ENCODE measurements at places on chromosomes 5 and 9. TPM values are rescaled to one million over a fixed set of nuclear protein-coding genes. Genes with fewer than 3 reads are reported as not detected.

DNA sequence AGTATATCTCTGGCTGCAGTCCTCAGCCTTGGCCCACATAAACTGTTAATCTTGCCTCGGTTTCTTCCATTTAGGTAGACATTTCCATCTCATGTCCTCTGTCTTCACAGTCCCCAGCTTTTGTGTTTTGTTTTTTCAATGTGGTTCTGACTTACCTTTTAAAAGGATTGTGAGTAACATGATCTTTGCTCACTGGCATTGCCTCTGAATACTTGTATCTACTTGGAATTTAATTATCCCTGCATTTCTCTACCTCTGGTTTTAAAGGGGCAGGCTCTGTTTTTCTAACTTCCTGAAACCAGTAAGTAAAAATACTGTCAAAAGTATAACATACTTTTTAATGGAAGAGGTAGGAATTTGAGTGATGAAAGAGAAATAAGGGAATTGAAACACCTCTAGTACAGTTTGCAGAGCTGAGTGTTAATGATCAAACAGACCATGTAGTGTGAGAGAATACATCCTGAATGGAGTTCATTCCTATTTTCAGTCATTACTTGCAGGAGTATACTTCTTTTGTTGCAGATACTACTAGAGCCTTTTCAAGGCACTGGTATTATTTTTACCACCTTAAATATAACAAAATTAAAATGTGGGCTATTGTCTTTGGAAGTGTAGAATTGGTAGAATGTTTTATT is 62.6 kb downstream of the MTREX start:
- no peak for DNase-seq
- no peak overlapping the region for H3K4me3 ChIP-seq
- no peaks in the 10 kb centered on the region for H3K4me1 ChIP-seq
- no peaks in the 10 kb centered on the region for H3K27me3 ChIP-seq
- no peak overlapping the region for H3K27ac ChIP-seq

GRCh38 chr9:27601396-27601795 is 28.1 kb upstream of the C9orf72 start:
- no peak overlapping the region for H3K27ac ChIP-seq
- no peak overlapping the region for H3K4me3 ChIP-seq
- no peaks in the 10 kb centered on the region for H3K36me3 ChIP-seq
- H3K27me3 ChIP-seq, result no peaks in the 10 kb centered on the region

GRCh38 chr9:27556470-27556869 is 16.8 kb downstream of the C9orf72 start:
- H3K4me1 ChIP-seq, result no peaks in the 10 kb centered on the region
- no peaks in the 10 kb centered on the region for H3K27me3 ChIP-seq
- DNase-seq, result no peak
- no peak overlapping the region for H3K4me3 ChIP-seq
- H3K27ac ChIP-seq, result no peak overlapping the region
- H3K36me3 ChIP-seq, result peaks cover 59% of the 10 kb centered on the region

- no peaks in the 10 kb centered on the region for H3K36me3 ChIP-seq
- no peak overlapping the region for H3K27ac ChIP-seq
- H3K4me1 ChIP-seq, result no peaks in the 10 kb centered on the region
- no peak overlapping the region for H3K4me3 ChIP-seq
Measured at GRCh38 chr5:114782177-114782576, 387.5 kb downstream of the TRIM36 start.

GRCh38 chr5:93395010-93395409 is 186.0 kb downstream of the NR2F1-AS1 start:
- H3K27ac ChIP-seq, result no peak overlapping the region
- no peaks in the 10 kb centered on the region for H3K4me1 ChIP-seq
- H3K36me3 ChIP-seq, result no peaks in the 10 kb centered on the region

DNA sequence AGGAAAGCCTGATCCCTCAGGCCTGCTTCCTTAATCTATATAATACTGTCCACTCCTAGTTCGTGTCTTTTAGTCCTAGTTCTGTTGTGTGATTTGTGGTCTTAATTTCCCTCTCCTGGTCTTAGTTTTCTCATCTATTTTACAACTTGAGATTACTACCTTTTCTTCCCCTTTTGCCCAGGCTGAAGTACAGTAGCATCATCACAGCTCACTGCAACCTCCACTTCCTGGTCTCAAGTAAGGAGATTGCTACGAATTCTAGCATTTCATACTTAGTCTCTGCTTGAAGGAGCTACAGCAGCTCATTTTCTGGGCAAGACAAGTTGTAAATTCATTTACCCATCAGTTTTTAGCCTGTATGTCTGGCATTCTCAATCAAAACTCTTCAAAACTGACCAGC is 5.5 kb downstream of the TRIM32 start:
- H3K27ac ChIP-seq, result peak overlapping the region; percentile 7
- peaks cover 4% of the 10 kb centered on the region for H3K36me3 ChIP-seq
- peak overlapping the region; percentile 73 for H3K4me3 ChIP-seq
- H3K27me3 ChIP-seq, result no peaks in the 10 kb centered on the region
- no peak for DNase-seq
- H3K4me1 ChIP-seq, result peaks cover 60% of the 10 kb centered on the region

GRCh38 chr5:172410662-172411483 is 43.5 kb downstream of the SH3PXD2B start:
- no peak for DNase-seq
- H3K4me1 ChIP-seq, result no peaks in the 10 kb centered on the region
- H3K4me3 ChIP-seq, result no peak overlapping the region

DNA sequence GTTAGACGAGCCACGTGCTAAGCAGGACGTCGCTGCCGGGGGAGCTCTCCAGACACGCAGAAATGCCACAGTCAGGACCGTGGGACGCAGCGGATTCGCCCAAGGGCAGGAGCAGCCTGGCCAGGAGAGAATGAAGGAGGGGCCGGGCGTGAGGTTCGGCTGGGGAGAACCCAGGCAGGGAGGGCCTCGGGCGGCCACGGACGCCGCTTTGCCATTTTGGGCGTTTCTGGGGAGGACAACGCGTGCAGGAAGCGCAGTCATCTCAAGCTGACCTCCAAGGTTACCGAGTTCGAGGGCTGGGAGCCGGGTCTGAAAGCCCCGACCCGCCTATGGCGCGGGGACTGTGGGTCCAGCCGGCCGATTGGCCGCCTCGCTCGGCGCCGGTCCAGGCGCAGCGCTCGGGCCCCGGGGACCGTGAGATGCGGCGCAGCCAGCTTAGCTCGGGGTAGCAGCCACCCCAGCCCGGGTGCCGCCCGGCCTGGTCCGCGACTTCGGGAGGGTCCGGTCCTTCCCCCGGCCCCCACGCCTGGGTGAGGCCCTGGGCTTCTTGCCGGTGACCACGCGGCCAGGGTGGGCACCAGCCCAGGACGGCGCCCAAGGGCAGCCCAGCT is 760 bp upstream of the MAN1B1 start:
- H3K4me3 ChIP-seq, result no peak overlapping the region
- H3K27ac ChIP-seq, result peak overlapping the region; percentile 96
- H3K4me1 ChIP-seq, result peaks cover 31% of the 10 kb centered on the region
- H3K36me3 ChIP-seq, result peaks cover 7% of the 10 kb centered on the region
- H3K27me3 ChIP-seq, result no peaks in the 10 kb centered on the region

DNA sequence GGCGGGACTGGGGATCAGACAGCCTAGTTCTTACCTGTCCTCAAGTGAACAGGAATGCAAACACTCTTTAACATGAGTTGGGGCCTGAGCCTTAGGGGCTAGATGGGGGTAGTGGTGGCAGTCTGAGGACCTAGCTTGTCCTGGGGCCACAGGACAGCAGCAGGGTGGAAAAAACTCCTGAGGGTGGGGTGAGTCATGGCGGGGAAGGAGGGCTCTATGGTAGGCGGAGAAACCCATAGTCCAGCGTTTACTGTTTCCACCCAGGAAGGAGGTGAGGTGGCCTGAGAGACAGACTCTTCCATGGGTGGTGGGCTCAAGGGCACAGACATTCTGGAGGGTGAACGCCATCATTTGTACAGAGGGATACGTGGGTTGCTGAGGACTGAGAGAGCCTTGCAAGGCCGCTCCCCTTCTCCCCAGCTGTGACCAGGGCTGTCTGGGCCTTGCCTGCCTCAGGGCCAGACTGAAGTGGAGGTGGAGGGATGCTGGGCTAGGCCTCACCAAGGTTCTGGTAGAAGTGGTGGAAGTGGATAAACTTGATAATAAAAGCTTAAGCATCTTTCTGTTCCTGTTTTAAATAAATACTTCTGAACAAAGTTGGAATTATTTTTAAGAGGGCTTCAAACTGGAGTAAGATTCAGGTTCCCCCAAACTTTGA is 1.1 kb upstream of the TSPAN17 start:
- no peaks in the 10 kb centered on the region for H3K27me3 ChIP-seq
- H3K36me3 ChIP-seq, result no peaks in the 10 kb centered on the region
- H3K4me1 ChIP-seq, result peaks cover 30% of the 10 kb centered on the region
- H3K27ac ChIP-seq, result peak overlapping the region; percentile 76

- H3K27ac ChIP-seq, result no peak overlapping the region
- DNase-seq, result no peak
- no peak overlapping the region for H3K4me3 ChIP-seq
- H3K36me3 ChIP-seq, result no peaks in the 10 kb centered on the region
- peaks cover 41% of the 10 kb centered on the region for H3K4me1 ChIP-seq
Measured at GRCh38 chr9:104993291-104993963, 65.5 kb upstream of the ABCA1 start.

- H3K27ac ChIP-seq, result no peak overlapping the region
- no peaks in the 10 kb centered on the region for H3K4me1 ChIP-seq
- H3K27me3 ChIP-seq, result no peaks in the 10 kb centered on the region
Measured at GRCh38 chr9:106304401-106304920, 558.5 kb upstream of the ZNF462 start.

GRCh38 chr9:35406183-35406959 is 83.5 kb upstream of the RUSC2 start:
- no peak overlapping the region for H3K27ac ChIP-seq
- H3K27me3 ChIP-seq, result peaks cover 7% of the 10 kb centered on the region
- no peak for DNase-seq
- H3K36me3 ChIP-seq, result no peaks in the 10 kb centered on the region
- no peak overlapping the region for H3K4me3 ChIP-seq

GRCh38 chr9:35260186-35260585 is 98.4 kb downstream of the UNC13B start:
- H3K27ac ChIP-seq, result no peak overlapping the region
- no peaks in the 10 kb centered on the region for H3K4me1 ChIP-seq
- H3K36me3 ChIP-seq, result no peaks in the 10 kb centered on the region
- H3K27me3 ChIP-seq, result peaks cover 3% of the 10 kb centered on the region
- DNase-seq, result no peak

CACFD1 gene
- total RNA-seq, result 1.8 TPM

GRCh38 chr9:97480749-97481148 is 20.7 kb upstream of the TMOD1 start:
- no peak for DNase-seq
- no peak overlapping the region for H3K4me3 ChIP-seq
- peaks cover 43% of the 10 kb centered on the region for H3K36me3 ChIP-seq
- no peaks in the 10 kb centered on the region for H3K4me1 ChIP-seq
- no peak overlapping the region for H3K27ac ChIP-seq

- no peaks in the 10 kb centered on the region for H3K27me3 ChIP-seq
- no peaks in the 10 kb centered on the region for H3K4me1 ChIP-seq
- H3K27ac ChIP-seq, result no peak overlapping the region
- H3K4me3 ChIP-seq, result no peak overlapping the region
Measured at GRCh38 chr5:10506535-10506934, 57.3 kb upstream of the ANKRD33B start.

SLC9A3 gene
- total RNA-seq, result 2.0 TPM

DNA sequence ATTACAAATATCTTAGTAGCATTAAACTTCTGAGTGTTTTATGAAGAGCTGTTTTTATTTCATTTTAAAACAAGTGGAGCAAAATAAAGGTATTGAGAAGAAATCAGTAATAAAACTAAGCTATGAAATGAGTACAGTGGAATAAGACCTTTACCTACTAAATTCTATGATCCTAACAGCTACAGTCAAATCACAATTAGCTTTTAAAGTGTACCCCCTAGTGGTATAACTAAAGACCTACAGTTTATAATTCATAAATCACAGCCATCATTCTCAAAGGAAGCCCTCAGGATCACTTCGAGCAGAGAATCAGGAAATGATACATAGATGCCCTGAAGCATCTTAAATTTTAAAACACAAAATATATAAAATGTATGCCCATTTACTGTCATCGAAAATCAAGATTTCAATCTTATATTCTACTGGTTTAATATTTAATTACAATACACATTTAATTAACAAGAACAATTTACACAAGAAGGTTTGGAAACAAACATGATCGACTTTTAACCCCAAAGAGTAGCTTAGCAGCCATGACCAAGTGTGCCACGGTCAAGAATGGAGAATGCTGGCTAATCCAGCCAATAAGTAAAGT is 12.3 kb downstream of the CCNH start:
- peak; percentile 62 for DNase-seq
- peak overlapping the region; percentile 28 for H3K27ac ChIP-seq
- H3K4me1 ChIP-seq, result peaks cover 11% of the 10 kb centered on the region

GRCh38 chr5:52007230-52007858 is 624.1 kb downstream of the ISL1 start:
- no peaks in the 10 kb centered on the region for H3K27me3 ChIP-seq
- H3K36me3 ChIP-seq, result no peaks in the 10 kb centered on the region
- no peak overlapping the region for H3K4me3 ChIP-seq
- no peak overlapping the region for H3K27ac ChIP-seq
- no peaks in the 10 kb centered on the region for H3K4me1 ChIP-seq

- no peak for DNase-seq
- no peak overlapping the region for H3K27ac ChIP-seq
- H3K36me3 ChIP-seq, result no peaks in the 10 kb centered on the region
- H3K4me3 ChIP-seq, result no peak overlapping the region
- no peaks in the 10 kb centered on the region for H3K27me3 ChIP-seq
Measured at GRCh38 chr9:136086213-136086881, 8.7 kb downstream of the NACC2 start.

- H3K27me3 ChIP-seq, result peaks cover 53% of the 10 kb centered on the region
- H3K27ac ChIP-seq, result no peak within 1 kb of the TSS
- no peak within 1 kb of the TSS for H3K4me3 ChIP-seq
- DNase-seq, result no peak
- no peaks in the 10 kb centered on the region for H3K36me3 ChIP-seq
Measured at GRCh38 chr9:976258-976942, at the start of gene DMRT3. Gene DMRT3, plus strand, starts transcription at chr9:976655. Its CDS starts 347 bp downstream, at chr9:977002.

PCDHB16 gene
- not detected for total RNA-seq

- no peak overlapping the region for H3K27ac ChIP-seq
- no peak overlapping the region for H3K4me3 ChIP-seq
- no peaks in the 10 kb centered on the region for H3K4me1 ChIP-seq
Measured at GRCh38 chr9:104177676-104178075, 83.6 kb downstream of the SMC2 start.

GRCh38 chr5:10602031-10602806 is 38.3 kb downstream of the ANKRD33B start:
- no peak overlapping the region for H3K4me3 ChIP-seq
- no peak for DNase-seq
- H3K27me3 ChIP-seq, result no peaks in the 10 kb centered on the region
- no peak overlapping the region for H3K27ac ChIP-seq

- no peaks in the 10 kb centered on the region for H3K4me1 ChIP-seq
- DNase-seq, result no peak
- no peak overlapping the region for H3K27ac ChIP-seq
- H3K36me3 ChIP-seq, result no peaks in the 10 kb centered on the region
- H3K4me3 ChIP-seq, result no peak overlapping the region
- no peaks in the 10 kb centered on the region for H3K27me3 ChIP-seq
Measured at GRCh38 chr9:136694163-136694871, 7.1 kb upstream of the AGPAT2 start.

DNA sequence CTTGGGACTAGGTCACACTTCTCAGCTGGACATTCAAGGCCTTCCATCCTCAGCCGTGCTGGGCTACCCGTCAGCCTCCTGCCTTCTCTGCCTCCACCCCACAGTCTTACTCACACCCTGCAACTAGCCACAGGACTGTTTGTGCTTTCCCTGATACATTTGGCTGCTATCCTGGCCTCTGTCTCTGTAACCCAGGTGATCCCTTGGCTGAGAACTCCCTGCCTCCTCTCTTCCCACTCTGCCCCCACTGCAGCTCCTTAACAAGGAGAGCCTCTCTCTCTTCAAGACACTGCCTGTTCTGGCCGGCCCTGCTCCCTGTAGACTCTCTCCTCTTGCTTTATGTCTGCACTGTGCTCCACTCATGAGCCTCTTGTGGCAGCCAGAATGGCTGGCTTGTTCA is 120.6 kb downstream of the MSX2 start:
- H3K4me3 ChIP-seq, result no peak overlapping the region
- H3K27me3 ChIP-seq, result no peaks in the 10 kb centered on the region
- no peaks in the 10 kb centered on the region for H3K36me3 ChIP-seq
- DNase-seq, result no peak
